ENCODE measurements at places on chromosomes 5 and 9. TPM values are rescaled to one million over a fixed set of nuclear protein-coding genes. Genes with fewer than 3 reads are reported as not detected.

- no peaks in the 10 kb centered on the region for H3K36me3 ChIP-seq
- no peak for DNase-seq
- no peak overlapping the region for H3K4me3 ChIP-seq
- no peaks in the 10 kb centered on the region for H3K4me1 ChIP-seq
- H3K27me3 ChIP-seq = no peaks in the 10 kb centered on the region
Measured at GRCh38 chr5:120254385-120254784, 209.7 kb upstream of the PRR16 start.

GRCh38 chr5:169347786-169348185 lies 46.8 kb upstream of the SLIT3 start:
- H3K27me3 ChIP-seq = no peaks in the 10 kb centered on the region
- no peak overlapping the region for H3K4me3 ChIP-seq
- peaks cover 12% of the 10 kb centered on the region for H3K4me1 ChIP-seq
- H3K27ac ChIP-seq = no peak overlapping the region
- DNase-seq = no peak

GRCh38 chr9:80651044-80651443 lies 1038.3 kb downstream of the TLE1 start:
- peak overlapping the region; percentile 38 for H3K27ac ChIP-seq
- no peaks in the 10 kb centered on the region for H3K4me1 ChIP-seq
- no peaks in the 10 kb centered on the region for H3K36me3 ChIP-seq
- DNase-seq = no peak
- H3K4me3 ChIP-seq = no peak overlapping the region

GRCh38 chr5:3179220-3179619 lies 416.4 kb upstream of the IRX1 start:
- H3K4me3 ChIP-seq = no peak overlapping the region
- no peaks in the 10 kb centered on the region for H3K4me1 ChIP-seq
- H3K27ac ChIP-seq = no peak overlapping the region
- no peak for DNase-seq

GRCh38 chr5:180367300-180367699 lies 14.2 kb upstream of the GFPT2 start:
- no peaks in the 10 kb centered on the region for H3K4me1 ChIP-seq
- no peak overlapping the region for H3K4me3 ChIP-seq
- H3K36me3 ChIP-seq = no peaks in the 10 kb centered on the region

DNA sequence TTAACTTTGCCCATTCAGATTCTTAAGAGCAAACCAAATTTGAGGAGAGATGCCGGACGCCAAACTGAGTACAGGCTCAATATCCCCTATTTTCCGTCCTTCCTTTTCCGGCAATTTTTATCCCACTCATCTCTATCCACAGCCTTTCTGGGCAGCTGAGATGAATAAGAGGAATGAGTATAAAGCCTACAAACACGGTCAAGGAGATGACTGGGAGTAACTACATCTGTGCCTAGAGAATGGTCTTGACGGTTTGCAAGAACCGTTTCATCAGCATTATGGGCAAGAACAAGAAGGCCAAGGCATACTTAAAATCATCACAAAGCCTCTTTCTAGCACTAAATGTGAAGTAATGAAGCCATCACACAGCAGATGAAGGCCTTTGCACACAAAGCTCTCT lies 227.3 kb downstream of the DCP2 start:
- no peaks in the 10 kb centered on the region for H3K36me3 ChIP-seq
- H3K4me1 ChIP-seq = no peaks in the 10 kb centered on the region
- DNase-seq = no peak
- H3K27ac ChIP-seq = no peak overlapping the region

- no peaks in the 10 kb centered on the region for H3K27me3 ChIP-seq
- no peak overlapping the region for H3K4me3 ChIP-seq
- peaks cover 6% of the 10 kb centered on the region for H3K4me1 ChIP-seq
- H3K36me3 ChIP-seq = no peaks in the 10 kb centered on the region
- H3K27ac ChIP-seq = no peak overlapping the region
Measured at GRCh38 chr9:77589046-77589795, 58.9 kb downstream of the GNA14 start.

- H3K27ac ChIP-seq = peak overlapping the region; percentile 22
- DNase-seq = no peak
- no peak overlapping the region for H3K4me3 ChIP-seq
- H3K27me3 ChIP-seq = no peaks in the 10 kb centered on the region
Measured at GRCh38 chr5:71533615-71534014, 53.5 kb upstream of the MCCC2 start.

GRCh38 chr5:9544502-9545135 lies 1.3 kb downstream of the SEMA5A start:
- no peaks in the 10 kb centered on the region for H3K36me3 ChIP-seq
- no peaks in the 10 kb centered on the region for H3K27me3 ChIP-seq
- H3K4me3 ChIP-seq = peak overlapping the region; percentile 68
- DNase-seq = peak; percentile 92
- peak overlapping the region; percentile 10 for H3K27ac ChIP-seq

DNA sequence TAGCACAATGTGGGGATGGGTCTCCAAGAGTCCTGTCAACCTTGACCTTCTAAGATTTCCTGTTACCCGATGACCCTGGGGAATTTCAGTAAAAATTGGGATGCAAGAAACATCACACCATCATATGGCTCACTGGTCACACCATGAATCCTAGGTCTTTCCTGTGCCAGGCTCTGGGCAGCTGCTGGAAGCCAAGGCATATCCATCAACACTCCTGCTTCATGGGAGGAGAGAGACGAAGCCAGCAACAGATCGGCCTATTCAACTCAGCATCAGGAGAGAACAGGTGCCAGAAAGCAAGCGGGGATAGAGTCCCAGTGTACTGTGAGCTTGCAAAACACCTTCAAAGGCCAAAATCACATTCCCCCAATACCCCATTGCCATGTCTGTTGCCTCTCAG lies 6.5 kb upstream of the NEK6 start:
- no peak overlapping the region for H3K27ac ChIP-seq
- DNase-seq = peak; percentile 36
- no peaks in the 10 kb centered on the region for H3K4me1 ChIP-seq
- no peak overlapping the region for H3K4me3 ChIP-seq
- no peaks in the 10 kb centered on the region for H3K27me3 ChIP-seq

DNA sequence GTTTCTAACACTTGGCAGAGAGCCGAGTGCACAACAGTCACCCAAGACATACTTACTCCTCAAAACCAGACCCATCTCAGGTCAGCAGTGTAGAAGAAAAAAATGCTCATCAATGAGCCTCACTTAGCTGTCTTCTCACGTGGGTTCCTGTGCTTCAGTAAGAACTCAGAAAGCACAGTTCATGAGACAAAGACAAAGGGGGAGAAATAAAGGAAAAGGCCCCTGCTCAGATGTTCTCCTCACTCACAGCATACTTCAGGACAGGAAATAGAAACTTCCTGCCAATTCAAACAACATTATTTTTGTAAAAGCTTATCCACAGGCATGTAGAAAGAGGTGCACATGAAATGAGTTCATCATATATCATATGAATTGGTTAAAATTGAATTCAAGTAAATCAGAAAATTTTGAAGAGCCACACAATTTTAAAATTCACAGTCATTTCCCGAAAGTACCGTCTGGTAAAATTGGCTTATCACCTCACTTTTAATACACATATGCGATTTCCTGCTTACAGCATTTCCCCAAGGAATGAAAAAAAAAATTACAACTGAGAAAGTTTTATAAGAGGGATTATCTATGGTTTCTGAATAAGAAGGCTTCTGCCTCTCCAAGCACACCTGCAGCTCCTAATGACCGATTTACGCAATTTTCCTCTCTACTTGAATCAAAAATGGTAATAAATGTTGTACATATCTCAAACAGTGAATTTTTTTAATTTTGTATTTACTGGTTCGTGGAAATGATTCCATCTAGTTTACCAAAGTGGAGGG lies 328.3 kb downstream of the TMEM167A start:
- no peaks in the 10 kb centered on the region for H3K27me3 ChIP-seq
- no peak for DNase-seq
- H3K4me1 ChIP-seq = no peaks in the 10 kb centered on the region
- H3K27ac ChIP-seq = no peak overlapping the region

GRCh38 chr9:5073701-5074100 lies 88.6 kb downstream of the JAK2 start:
- no peaks in the 10 kb centered on the region for H3K4me1 ChIP-seq
- DNase-seq = no peak
- H3K4me3 ChIP-seq = no peak overlapping the region
- H3K36me3 ChIP-seq = peaks cover 93% of the 10 kb centered on the region

GRCh38 chr5:143208781-143209510 lies 194.5 kb downstream of the NR3C1 start:
- H3K27ac ChIP-seq = peak overlapping the region; percentile 35
- H3K4me3 ChIP-seq = no peak overlapping the region
- no peaks in the 10 kb centered on the region for H3K4me1 ChIP-seq

DNA sequence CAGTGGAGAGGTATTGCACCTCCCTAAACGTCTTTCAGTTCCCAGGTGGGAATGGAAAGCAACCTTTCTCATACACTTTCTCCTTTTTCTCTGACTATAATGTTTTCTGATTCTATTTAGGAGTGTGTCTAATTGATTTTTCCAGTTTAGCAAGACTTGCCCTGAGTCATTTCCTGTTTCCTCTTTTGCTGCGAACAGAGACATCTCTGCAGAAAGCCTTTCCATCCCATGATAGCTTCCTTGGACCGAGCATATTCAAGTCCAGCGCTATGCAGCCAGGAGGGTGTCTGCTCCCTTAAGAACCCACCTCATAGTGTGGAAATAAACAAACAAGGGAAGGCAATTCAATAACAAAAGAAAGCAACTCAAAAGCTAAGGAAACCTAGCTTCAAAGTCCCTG lies 60.0 kb upstream of the CDH6 start:
- H3K36me3 ChIP-seq = no peaks in the 10 kb centered on the region
- no peak overlapping the region for H3K27ac ChIP-seq
- H3K4me3 ChIP-seq = no peak overlapping the region

DNA sequence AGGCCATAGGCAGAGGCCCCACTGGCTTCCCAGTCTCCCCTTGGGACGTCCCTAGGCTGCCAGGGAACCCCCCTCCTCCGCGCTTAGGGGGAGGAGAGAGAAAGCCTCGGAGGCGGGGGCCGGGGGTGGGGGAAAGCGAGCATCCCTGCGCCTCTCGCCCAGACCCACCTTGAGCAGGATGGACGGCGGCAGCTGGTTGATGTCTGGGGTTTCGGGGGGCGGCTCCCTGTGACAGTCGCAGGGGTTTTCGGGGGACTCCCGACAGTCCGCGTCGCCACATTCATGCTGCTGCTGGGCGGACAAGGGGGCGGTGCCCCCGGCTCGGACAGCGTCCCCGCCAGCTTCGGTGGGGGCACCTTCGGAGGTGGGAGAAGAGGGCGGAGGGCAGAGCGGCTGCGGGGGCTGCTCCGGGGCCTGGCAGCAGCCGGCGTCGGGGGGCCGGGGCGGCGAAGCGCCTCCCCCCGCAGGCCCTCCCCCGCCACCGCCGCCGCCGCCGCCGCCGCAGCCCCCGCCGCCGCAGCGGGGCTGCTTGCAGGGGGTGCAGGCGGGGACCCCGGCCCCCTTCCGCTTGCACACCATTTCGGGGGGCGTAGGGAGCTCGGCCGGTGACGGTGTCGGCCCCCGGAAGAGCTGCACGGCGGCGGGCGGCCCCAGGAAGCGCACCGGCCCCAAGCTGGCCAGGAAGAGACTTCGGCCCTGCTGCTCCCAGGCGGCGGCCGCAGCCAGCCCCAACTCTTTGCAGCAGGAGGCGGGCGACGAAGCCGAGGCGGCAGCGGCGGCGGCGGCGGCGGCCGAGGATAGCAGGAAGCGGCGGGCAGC lies 1.2 kb downstream of the FBXL17 start:
- H3K27me3 ChIP-seq = no peaks in the 10 kb centered on the region
- peaks cover 19% of the 10 kb centered on the region for H3K4me1 ChIP-seq
- peak overlapping the region; percentile 99 for H3K27ac ChIP-seq
- peak overlapping the region; percentile 91 for H3K4me3 ChIP-seq
- H3K36me3 ChIP-seq = no peaks in the 10 kb centered on the region
- peak; percentile 74 for DNase-seq

GRCh38 chr9:75148561-75148960 lies 60.2 kb downstream of the OSTF1 start:
- peaks cover 37% of the 10 kb centered on the region for H3K36me3 ChIP-seq
- no peak overlapping the region for H3K27ac ChIP-seq
- no peaks in the 10 kb centered on the region for H3K27me3 ChIP-seq
- no peak overlapping the region for H3K4me3 ChIP-seq

DNA sequence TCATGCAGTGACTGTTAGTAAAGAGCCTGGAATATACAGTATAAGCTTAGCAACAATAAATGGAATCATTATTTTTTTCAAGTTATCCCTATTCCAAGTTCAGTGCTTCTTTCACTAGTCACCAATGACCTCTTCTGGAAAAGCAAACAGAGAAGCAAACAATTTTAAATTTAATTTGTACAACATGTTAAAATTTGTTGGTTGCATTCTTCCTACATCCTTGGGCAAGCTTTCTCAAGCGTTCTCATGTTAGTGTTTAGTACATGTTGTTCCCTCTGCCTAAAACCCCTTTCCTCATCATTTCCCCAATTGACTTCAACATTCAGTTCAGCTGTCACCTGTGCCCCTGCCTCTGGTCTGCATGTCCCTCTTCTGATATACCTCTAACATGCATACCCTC lies 123.4 kb downstream of the SEC61B start:
- no peak overlapping the region for H3K4me3 ChIP-seq
- no peaks in the 10 kb centered on the region for H3K27me3 ChIP-seq
- no peak for DNase-seq
- no peaks in the 10 kb centered on the region for H3K36me3 ChIP-seq
- no peak overlapping the region for H3K27ac ChIP-seq

DNA sequence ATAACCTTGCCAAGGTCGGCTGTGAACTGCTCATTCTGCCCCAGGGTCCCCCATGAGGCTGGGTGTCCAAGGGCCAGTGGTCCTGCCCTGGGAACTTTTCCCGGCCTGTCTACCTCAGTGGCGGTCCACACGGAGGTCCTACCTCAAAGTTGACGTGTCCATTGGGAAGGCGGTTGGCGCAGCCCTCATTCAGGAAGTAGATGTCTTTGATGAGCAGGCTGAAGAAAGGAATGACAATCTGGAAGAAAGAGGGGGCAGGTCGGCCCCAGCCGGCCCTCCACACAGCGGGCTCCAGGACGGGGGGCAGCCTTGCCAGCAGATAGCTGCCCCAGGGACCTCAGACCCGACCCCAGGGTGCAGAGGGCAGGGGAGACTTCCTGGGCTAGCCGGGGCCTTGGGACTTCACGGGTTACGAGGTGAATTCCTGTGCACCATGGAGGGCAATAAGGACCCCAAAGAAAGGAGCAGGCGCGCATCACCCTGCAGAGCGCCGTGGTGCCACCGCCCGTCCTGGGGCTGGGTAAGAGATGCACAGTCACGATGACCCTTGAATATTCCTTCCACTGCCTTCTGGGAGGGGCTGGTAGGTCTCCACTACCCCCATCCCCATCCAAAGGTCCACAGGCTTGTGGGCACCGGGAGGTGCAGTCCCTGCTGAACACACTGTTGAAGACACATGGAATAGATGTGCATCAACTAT lies 42.9 kb upstream of the RNF130 start:
- H3K4me1 ChIP-seq = no peaks in the 10 kb centered on the region
- H3K27me3 ChIP-seq = no peaks in the 10 kb centered on the region
- no peaks in the 10 kb centered on the region for H3K36me3 ChIP-seq
- H3K27ac ChIP-seq = no peak overlapping the region

The PCDHGA1 gene
- 1.4 TPM for total RNA-seq

The C9orf153 gene
- not detected for total RNA-seq

The UNC13B gene
- 18.9 TPM for total RNA-seq

The SHROOM1 gene
- 8.6 TPM for total RNA-seq

The PNPLA7 gene
- total RNA-seq = 8.2 TPM

The SLCO6A1 gene
- not detected for total RNA-seq

The LECT2 gene
- not detected for total RNA-seq

The PCDHB6 gene
- total RNA-seq = 0.71 TPM

The PDLIM4 gene
- 63.1 TPM for total RNA-seq

The TNFSF15 gene
- 9.4 TPM for total RNA-seq

Measured in sigmoid colon (tissue), 7 donors.